ENCODE measurements at places on chromosomes 11 and 22. TPM values are rescaled to one million over a fixed set of nuclear protein-coding genes. Genes with fewer than 3 reads are reported as not detected.

- no peak overlapping the region for H3K27ac ChIP-seq
- no peak for DNase-seq
- no peaks in the 10 kb centered on the region for H3K4me1 ChIP-seq
- H3K27me3 ChIP-seq = no peaks in the 10 kb centered on the region
- H3K4me3 ChIP-seq = no peak overlapping the region
These were observed 84.6 kb upstream of the LDLRAD3 start for GRCh38 chr11:35859301-35859700.

DNA sequence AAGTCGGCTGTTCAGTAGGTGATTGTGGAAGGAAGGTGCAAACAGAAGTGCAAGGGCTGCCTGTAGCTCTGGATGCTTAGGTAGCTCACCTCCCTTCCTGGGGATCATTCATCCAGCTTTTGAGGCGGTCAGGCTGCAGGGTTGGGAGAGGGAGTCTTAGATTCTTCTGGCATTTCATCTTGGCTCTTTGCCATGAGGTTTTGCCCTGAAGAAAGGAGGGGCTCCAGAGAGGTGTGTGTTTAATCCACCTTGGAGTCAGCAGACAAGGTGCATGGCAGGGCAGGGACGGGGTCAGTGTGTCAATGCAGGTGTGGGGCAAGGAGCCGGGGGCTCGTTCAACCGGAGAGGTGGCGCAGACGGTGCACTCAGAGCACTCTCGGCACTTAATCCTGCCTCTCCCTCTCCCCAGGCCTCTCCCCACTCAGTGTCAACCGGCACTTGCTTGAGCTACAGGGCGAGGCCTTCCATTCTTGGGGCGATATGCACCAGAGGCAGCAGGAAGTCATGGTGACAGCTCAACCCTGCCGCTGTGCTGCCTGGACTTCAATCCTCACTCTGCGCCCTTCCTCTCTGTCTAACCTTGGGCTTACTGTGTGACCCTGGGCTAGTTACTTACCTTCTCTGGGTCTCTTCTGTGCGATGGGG lies 7.2 kb downstream of the ADAMTS15 start:
- DNase-seq = no peak
- no peak overlapping the region for H3K27ac ChIP-seq
- peaks cover 61% of the 10 kb centered on the region for H3K27me3 ChIP-seq
- no peak overlapping the region for H3K4me3 ChIP-seq
- no peaks in the 10 kb centered on the region for H3K36me3 ChIP-seq

Gene APOBEC3C
- total RNA-seq = 4.6 TPM

DNA sequence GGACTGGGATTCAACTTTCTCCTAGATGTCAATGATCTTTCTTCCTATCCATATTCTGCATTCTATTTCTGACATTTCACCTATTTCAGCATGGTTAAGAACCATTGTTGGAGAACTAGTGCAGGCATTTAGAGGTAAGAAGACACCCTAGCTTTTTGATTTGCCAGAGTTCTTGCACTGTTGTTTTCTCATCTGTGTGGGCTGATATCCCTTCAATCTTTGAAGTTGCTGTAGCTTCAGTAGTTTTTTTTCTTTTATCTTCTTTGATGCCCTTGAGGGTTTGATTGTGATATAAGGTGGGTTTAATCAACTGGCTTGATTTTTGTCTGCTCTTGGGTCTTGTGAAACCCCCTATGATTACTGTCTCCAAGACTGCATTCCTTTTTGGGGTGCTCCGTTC lies 502.1 kb downstream of the ETS1 start:
- H3K4me3 ChIP-seq = no peak overlapping the region
- H3K36me3 ChIP-seq = peaks cover 7% of the 10 kb centered on the region
- no peak for DNase-seq
- H3K27ac ChIP-seq = no peak overlapping the region
- no peaks in the 10 kb centered on the region for H3K4me1 ChIP-seq

GRCh38 chr11:11427542-11427941 lies 74.5 kb upstream of the CSNK2A3 start:
- H3K36me3 ChIP-seq = no peaks in the 10 kb centered on the region
- H3K4me3 ChIP-seq = no peak overlapping the region
- peaks cover 12% of the 10 kb centered on the region for H3K4me1 ChIP-seq
- DNase-seq = no peak
- H3K27me3 ChIP-seq = no peaks in the 10 kb centered on the region

- H3K4me1 ChIP-seq = peaks cover 25% of the 10 kb centered on the region
- no peak for DNase-seq
- no peak overlapping the region for H3K27ac ChIP-seq
These were observed 125.0 kb downstream of the ABTB2 start for GRCh38 chr11:34232807-34233206.

Gene CRYAB
- total RNA-seq = not detected

Gene SCGB2A2
- not detected for total RNA-seq

Gene SCGB1C1
- total RNA-seq = not detected

Gene ADAMTS8
- not detected for total RNA-seq

DNA sequence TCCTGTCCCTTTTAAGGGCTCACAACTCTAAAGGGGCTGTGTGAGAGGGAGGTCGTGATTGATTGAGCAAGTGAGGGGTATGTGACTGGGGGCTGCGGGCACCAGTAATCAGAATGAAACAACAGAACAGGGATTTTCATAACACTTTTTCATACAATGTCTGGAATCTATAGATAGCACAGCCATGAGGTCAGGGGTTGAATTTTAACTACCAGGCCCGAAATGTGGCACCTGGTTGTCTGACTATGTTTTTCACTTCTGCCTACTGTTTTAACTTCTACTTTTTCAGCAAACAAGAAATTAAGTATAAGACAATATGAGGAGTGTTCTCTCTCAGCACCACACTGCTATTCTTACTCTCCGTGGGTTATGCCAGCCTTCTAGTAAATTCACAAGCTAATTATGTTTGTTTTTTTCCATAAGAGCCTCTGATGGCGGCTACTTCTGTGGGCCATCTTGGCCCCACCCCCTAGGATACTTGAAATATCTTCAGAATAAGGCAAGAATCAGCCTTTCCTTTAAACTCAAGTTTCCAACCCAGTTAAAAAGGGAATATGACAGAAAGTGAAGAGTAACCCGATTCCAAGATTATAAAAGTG lies 552.8 kb upstream of the CHORDC1 start:
- no peak overlapping the region for H3K4me3 ChIP-seq
- no peak for DNase-seq
- no peak overlapping the region for H3K27ac ChIP-seq
- peaks cover 4% of the 10 kb centered on the region for H3K4me1 ChIP-seq

- no peaks in the 10 kb centered on the region for H3K36me3 ChIP-seq
- no peak overlapping the region for H3K27ac ChIP-seq
- DNase-seq = no peak
- H3K4me1 ChIP-seq = peaks cover 5% of the 10 kb centered on the region
- H3K4me3 ChIP-seq = no peak overlapping the region
These were observed 339.0 kb downstream of the TBC1D22A start for GRCh38 chr22:47101321-47101885.

Gene MUC6
- total RNA-seq = not detected

DNA sequence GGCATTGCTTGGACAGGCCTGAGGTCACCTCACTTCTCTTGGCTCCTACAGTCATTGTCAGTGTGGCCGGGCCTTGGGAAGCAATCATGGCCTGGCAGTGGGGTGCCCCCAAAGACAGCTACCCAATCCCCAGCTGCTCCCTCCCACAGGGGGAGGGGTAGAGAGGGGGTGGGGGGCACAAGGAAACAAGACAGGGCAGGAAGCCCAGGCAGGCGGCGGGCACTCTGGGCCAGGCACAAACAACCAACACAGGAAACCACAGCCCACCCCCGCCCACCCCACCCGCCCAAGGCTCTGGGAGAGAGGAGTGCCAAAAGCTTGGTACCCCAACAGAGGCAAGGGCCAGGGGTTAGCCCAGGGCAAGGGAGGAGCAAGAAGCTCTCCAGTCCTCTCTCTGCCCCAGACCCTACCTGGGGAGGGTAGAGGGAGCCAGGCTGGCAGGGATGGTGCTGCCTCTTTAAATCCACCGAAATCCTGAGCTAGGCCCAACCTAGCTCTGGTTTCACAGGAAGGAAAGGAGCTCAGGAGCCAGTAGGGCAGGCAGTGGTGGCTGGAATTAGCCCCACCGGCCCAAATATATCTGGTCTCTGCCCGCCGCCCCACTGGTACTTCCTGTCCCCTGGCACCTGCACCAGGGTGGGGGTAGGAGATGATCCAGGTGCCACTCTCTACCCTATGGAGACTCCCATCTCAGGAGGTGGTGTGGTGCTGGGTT lies 12.2 kb downstream of the BCL9L start:
- no peak overlapping the region for H3K27ac ChIP-seq
- H3K36me3 ChIP-seq = no peaks in the 10 kb centered on the region
- peaks cover 96% of the 10 kb centered on the region for H3K4me1 ChIP-seq
- H3K27me3 ChIP-seq = no peaks in the 10 kb centered on the region
- H3K4me3 ChIP-seq = no peak overlapping the region

GRCh38 chr22:22661275-22661674 lies 16.9 kb downstream of the GGTLC2 start:
- no peak for DNase-seq
- H3K36me3 ChIP-seq = no peaks in the 10 kb centered on the region
- peaks cover 89% of the 10 kb centered on the region for H3K27me3 ChIP-seq

Measured in neural progenitor cell (in vitro differentiated cells).